ENCODE measurements at places on chromosomes 16 and 17.

GRCh38 chr16:35744726-35745125 lies 2285.3 kb downstream of the TP53TG3F start:
- DNase-seq = no peak

DNA sequence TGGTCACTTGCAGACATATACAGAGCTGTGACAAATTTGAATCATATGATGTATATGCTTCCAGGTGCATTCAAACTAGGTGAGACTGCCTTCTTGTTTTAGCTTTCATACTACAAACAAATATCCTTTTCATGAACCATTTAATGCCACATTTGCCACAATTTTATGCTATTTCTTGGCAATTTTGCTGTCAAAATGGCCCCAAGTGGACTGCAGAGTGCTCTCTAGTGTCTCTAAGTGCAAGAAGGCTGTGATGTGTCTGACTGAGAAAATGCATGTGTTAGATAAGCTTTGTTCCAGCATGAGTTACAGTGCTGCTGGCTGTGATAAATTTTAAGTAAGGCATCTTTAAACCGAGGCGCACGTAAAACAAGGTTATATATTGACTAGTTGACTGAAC lies 38.3 kb downstream of the CDH13 start:
- DNase-seq = no peak

- DNase-seq = no peak
These were observed 290 bp downstream of the TOB1 start for GRCh38 chr17:50865868-50866260.

- DNase-seq = no peak
These were observed 7.7 kb downstream of the NSRP1 start for GRCh38 chr17:30124273-30124796.

GRCh38 chr17:59617156-59617732 lies 2.5 kb upstream of the CLTC start:
- no peak for DNase-seq

- DNase-seq = no peak
These were observed 11.0 kb upstream of the GCGR start for GRCh38 chr17:81792675-81793615.

DNA sequence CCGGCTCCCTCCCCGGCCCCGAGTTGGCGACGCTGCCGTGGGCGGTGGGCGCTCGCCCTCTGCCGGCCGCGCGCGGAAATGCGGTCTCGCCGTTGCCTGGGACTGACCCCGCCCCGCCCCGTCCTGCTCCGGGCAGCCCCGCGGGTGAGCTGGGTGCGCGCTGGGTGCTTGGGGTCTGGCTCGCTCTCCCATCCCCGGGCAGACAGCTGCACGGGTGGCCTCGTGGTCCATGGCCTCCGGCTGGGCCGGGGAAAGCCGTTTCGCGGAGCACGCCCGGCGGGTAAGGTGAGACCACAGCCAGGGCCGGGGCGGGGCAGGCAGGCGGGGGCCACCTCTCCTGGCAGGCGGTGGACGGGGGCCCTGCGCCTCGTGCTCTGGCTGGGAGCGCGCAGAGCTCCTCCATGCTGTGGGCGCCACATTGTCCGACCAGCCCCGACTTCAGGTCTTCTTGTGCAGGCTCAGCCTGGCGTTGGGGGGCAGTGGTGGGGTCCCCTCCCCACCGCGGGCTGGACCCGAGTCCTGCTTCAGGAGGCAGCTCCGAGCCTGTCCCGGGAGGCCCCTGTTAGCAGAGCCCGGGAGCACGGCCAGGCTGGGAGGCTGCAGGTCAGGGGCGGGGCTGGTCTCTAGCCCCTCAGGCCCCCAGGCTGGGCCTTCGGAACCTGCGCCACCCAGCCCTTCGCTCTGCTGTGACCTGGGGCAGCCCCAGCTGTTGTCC lies 7.0 kb upstream of the C1QTNF8 start:
- peak; percentile 69 for DNase-seq

DNA sequence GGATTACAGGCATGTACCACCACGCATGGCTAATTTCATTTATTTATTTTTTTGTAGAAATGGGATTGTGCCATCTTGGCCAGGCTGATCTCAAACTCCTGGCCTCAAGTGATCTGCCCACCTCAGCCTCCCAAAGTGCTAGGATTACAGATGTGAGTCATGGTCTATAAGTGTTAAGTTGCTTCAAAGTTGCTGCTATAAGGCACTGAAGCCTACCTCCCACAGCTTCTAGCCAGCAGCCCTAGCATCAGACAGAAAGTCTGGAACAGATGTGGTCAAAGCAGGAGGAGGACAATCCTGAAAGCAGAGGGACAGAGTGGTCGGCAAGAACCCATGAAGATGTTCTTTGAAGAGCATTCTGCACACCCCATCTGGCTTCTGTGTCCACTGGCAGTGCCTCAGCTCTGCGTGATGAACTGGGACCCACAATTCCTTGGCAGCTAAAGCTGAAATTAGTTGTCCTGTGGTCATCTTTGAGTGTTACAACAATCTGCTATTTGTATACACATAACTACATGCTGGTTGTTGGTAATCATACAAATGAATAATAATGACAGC lies 11.2 kb downstream of the MAP3K14 start:
- no peak for DNase-seq

- DNase-seq = no peak
These were observed 45.4 kb downstream of the CLEC19A start for GRCh38 chr16:19330841-19331397.

- no peak for DNase-seq
These were observed 17.5 kb downstream of the COQ7 start for GRCh38 chr16:19084879-19085278.

- no peak for DNase-seq
These were observed 111.8 kb downstream of the IRX3 start for GRCh38 chr16:54174750-54175149.

- DNase-seq = peak; percentile 52
These were observed 22.3 kb downstream of the SAP30BP start for GRCh38 chr17:75689441-75689873.

DNA sequence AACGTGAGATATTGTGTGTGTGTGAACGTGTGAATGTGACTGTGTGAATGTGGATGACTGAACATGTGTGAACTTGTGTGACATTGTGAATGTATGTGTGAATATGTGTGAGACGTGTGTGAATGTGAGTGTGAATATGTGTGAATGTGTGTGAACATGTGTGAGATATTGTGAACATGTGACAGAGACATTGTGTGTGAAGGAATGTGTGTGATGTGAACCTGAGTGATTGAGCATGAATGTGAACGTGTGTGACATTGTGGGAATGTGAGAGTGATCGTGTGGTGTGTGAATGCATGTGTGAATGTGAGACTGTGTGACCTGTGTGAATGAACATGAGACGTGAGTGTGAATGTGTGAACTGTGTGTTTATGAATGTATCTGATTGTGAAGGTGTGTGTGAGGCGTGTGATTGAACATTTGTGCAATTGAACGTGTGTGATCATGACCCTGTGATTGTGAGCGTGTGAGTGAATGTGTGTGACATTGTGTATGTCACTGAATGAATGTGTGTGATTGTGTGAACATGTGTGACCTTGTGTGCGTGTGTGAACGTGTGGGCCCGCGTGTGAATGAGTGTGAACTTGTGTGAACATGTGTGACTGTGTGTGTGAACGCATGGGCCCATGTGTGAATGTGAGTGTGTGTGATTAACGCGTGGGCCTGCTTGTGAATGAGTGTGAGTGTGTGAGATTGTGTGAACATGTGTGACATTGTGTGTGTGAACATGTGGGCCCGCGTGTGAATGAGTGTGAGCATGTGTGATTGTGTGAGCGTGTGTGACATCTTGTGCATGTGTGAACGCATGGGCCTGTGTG lies 23.2 kb upstream of the GSE1 start:
- no peak for DNase-seq

Measured in CD4-positive, alpha-beta T cell treated with Interleukin-4 for 1 hour (primary cell).